ENCODE measurements at places on chromosomes 6 and 20.

DNA sequence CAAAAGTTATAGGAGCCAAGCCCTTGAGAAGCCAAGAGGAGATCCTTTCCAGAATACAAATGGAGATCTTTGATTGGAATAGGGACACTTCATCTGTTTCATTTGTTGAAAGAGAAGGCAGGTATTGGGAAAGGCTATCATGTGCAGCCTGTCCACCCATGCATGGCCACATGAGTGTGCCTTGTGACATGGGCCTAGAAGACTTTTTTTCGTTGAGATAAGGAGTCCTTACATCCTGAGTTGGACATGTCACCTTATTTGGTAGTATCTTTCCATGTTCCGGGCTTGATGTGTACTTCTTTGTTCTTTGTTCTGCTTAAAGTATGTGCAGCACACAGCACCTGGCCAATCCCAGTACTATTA is 42.1 kb upstream of the SYNCRIP start:
- no peak for DNase-seq

GRCh38 chr6:19851241-19852089 is 14.3 kb downstream of the ID4 start:
- peak; percentile 67 for DNase-seq

DNA sequence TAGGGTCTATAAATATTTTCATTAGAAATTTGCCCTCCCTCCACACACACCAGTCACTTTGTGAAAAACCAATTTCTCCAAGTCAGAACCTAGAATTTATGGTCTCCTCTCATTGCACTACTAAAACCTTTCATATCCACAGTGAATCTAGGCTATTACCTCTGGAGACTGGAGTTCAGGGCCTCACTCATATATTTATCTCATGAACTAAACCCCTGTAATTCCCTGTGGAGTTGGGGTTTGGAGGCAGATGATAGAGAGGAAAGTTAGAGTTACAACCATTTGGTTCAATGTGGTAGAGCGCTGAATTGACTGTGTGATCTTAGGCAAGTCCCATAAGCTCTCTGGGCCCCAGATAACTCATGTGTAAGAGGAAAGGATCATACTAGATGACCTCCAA is 18.2 kb upstream of the CEP85L start:
- no peak for DNase-seq

- no peak for DNase-seq
Measured at GRCh38 chr6:56288347-56288746, 41.0 kb upstream of the COL21A1 start.

DNA sequence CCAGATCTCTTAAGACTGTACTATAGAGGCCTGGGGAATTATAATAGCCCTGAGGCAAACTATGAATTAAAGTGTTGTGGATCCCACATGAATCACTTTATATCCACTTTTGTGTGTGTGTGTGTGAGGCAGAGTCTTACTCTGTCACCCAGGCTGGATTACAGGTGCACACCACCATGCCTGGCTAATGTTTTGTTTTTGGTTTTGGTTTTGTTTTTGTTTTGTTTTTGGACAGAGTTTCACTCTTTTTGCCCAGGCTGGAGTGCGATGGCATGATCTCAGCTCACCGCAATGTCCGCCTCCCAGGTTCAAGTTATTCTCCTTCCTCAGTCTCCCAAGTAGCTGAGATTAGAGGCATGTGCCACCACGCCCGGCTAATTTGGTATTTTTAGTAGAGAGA is 32.2 kb upstream of the MICB start:
- no peak for DNase-seq

DNA sequence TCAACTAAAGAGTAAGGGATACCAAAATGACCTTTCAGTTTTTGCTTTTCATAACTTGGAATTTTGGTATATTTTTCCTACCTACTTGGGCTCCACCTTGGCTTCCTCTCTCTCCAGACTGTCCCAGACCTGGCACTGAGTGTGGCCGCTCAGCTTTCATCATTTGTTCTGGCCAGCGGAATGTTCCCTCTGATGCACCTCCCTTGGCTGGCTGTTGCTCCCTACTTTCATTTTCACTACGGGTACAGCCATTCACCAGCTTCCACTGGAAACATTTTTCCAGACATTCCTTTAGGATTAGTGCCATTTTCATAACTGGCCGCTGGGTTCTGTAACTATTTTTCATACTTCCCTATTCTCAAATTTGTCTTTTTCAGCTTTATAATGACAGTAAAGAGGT is 487.4 kb downstream of the TENT5A start:
- DNase-seq = no peak

GRCh38 chr20:13809855-13810254 is 25.0 kb downstream of the NDUFAF5 start:
- no peak for DNase-seq

DNA sequence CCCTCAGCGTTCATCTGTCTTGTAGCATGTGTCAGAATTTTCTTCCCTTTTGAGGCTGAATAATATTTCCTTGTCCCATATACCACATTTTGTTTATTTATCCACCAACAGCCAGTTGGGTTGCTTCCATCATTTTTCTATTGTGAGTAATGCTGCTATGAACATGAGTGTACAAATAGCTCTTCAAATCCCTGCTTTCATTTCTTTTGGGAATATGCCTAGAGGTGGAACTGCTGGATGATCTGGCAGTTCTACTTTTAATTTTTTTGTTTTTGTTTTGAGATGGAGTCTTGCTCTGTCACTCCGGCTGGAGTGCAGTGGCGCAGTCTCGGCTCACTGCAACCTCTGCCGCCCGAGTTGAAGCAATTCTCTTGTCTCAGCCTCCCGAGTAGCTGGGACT is 64.7 kb downstream of the SASH1 start:
- peak; percentile 85 for DNase-seq

- DNase-seq = no peak
Measured at GRCh38 chr6:131130554-131130940, 4.7 kb upstream of the AKAP7 start.

GRCh38 chr20:51298141-51298749 is 244.3 kb downstream of the NFATC2 start:
- DNase-seq = no peak

- DNase-seq = no peak
Measured at GRCh38 chr20:49571553-49571835, 3.6 kb upstream of the PTGIS start.

DNA sequence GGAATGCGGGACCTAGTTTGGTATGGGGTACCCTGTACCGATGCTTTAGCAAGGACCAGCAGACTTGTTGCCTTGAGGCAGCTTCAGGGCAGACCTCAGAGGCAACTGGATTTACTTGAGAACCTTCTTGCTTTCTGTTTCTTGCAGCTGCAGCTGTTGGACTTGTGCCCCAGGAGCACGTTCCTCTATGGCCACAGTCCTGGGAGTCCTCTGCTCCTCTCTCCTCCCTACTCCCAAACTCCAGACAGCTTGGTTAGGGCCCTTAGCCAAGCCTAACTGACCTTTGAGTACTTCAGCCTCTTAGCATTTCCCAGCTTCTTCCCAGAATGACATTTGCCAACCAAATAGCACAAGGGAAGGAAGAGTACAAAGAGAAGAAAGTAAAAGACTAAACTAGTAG is 34.7 kb downstream of the GHRH start:
- DNase-seq = no peak

DNA sequence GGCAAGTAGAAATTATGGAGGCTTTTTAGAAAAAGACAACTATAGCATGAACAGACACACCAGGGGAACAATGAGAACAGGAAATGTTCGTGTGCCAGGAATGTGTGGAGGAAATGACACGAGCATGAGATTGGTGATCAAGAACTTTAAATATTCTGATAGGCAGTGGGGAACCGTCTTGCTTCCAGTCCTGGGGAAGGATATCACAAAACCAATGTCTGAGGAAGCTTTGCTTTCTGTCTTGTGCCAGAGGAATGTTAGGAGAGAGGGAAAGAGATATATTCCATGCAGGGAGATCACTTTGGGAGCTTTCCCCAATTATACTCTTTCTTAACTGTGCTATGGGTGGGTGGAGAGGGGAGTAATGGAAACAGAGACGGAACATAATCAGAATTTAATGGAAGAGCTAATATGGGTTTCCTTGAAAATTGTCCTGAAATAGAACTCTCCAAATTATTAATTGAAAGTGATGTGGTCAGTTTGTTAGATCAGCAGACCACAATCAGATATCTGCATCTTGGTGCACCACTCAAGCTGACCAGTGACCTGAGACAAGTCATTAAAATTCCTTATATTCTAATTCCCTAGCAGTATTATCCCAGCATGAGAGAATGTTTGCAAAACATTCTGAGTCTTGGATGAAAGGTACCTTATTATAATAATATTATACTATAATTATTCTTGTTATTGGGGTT is 178.2 kb downstream of the SOX4 start:
- DNase-seq = no peak

GRCh38 chr6:170294813-170295509 is 4.1 kb upstream of the DLL1 start:
- no peak for DNase-seq

DNA sequence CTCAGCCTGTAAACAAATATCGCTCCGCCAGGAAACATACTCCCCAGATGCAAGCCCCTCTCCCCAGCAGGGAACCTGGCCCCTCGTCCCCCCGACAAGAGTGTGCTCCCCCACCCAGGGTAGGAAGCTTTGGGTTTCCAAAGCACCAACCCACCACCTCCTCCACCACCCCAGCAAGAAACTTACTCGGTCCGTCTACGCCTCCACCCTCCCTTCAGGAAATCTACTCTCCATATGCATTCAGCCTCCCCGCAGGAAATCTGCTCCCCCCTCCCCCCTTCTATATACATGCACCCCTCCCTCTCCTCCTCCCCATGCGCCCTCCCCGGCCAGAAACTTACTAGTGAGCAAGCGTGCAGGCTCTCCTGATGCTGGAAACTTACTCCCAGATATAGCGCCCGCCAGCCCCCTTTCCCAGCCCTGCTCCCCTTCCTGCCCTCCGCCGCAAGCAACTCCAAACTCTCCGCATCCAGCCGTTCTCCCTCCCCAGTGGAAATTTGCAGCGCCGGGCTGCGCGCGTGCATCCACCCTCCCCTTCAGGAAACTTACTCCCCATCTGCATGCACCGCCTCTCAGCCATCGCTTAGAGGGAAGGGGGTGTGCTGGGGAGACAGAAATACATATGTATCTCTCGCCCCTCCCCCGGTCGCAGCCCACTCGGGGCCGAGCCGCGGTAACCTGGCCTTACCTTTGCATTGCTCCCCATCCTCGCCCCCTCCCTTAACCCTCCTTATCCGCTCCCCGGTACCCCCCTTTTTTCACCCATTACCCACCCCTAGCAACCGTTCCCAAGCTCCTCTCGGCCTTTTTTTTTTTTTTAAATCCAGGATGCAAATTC is at the start of gene TRERF1:
Gene TRERF1, minus strand, starts transcription at position 594 of the 838 bp plus-strand sequence. CDS start 182,336 bp downstream, outside the sequence.
- peak; percentile 91 for DNase-seq

GRCh38 chr20:44768256-44768655 is 22.6 kb downstream of the KCNK15 start:
- DNase-seq = no peak

- no peak for DNase-seq
Measured at GRCh38 chr6:38259736-38260135, 380.0 kb downstream of the BTBD9 start.

DNA sequence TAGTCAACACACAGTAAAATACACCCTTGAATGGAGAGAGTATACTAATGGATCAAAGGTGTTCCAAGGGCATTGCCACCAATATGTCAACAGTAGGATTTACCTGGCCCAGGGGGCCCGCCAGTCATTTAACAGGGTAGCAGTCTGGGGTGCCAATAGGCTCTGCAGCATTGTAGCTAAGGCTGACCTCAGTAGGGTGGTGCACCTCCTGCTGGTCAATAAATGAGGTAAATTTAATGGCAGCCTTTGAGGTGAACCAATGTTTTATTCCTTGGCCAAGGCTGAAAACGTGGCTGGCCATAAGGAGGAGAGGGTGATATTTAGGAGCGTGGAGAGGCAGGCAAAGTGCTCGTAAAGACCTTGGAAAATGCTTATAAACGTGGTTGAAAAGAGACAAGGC is 147.2 kb downstream of the RPS12 start:
- DNase-seq = no peak

GRCh38 chr6:168200571-168201134 is 118.9 kb downstream of the DACT2 start:
- DNase-seq = no peak

GRCh38 chr6:134176264-134176975 is 124.0 kb upstream of the SLC2A12 start:
- no peak for DNase-seq

All from skin of body (tissue), 3 donors.